H4 (cell line): ENCODE measurements at places on chromosomes 6 and 20. TPM values are rescaled to one million over a fixed set of nuclear protein-coding genes. Genes with fewer than 3 reads are reported as not detected.

- DNase-seq: no peak
Measured at GRCh38 chr20:39619271-39619785, 657.2 kb downstream of the DHX35 start.

GRCh38 chr6:89368107-89368506 lies 15.6 kb upstream of the UBE2J1 start:
- DNase-seq: peak; percentile 25

The POFUT1 gene
- total RNA-seq: 51.5 and 51.6 TPM in 2 replicates

DNA sequence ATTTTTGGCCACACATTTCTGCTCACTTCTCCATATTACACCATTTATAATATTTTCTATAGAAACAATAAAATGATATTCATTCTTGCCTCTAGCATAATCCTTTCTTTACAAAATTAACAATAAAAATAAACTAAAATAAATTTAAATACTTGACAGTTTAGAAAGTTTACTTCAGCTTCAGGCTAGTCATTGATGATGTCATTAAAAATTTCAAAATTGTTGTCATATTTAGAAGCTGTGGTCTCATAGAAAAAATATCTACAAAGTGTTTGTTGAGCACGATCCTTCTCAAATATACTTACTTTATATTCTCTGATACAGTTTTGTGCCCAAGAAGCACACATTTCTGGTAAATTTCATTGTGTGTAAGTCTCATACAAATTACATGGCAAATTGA lies 717.4 kb upstream of the CITED2 start:
- no peak for DNase-seq

DNA sequence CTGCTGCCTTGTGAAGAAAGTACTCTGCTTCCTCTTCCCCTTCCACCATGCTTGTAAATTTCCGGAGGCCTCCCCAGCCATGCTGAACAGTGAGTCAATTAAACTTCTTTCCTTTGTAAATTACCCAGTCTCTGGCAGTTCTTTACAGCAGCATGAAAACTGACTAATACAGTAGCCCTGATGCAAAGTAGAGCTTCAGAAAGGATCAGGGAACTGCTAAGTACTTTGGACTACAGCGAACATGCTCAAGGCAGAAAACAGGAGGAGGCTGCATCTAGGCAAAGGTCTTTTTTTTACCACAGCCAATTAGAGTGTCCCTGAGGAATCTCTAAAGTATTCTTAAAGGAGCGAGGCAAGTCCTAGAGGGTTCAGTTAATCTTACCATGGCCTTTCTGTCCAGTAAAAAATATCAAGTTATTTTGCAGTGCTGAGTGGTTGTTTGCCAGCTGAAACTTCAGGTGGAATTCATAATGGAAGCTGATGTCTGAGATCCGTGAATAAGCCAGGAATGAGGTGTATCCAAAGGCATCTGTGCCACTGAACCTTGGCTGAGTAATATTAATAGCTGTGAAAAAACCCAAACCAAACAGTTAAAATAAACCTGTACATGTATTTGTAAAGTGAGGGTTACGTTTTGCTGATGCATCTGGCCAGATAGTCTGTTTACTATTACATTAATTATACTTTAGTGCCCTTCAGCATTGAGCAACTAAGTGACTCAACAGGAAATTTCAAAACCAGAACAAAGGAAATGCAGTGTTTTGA lies 170.4 kb downstream of the PHF3 start:
- DNase-seq: peak; percentile 95

The PROKR2 gene
- not detected in 2 replicates for total RNA-seq

DNA sequence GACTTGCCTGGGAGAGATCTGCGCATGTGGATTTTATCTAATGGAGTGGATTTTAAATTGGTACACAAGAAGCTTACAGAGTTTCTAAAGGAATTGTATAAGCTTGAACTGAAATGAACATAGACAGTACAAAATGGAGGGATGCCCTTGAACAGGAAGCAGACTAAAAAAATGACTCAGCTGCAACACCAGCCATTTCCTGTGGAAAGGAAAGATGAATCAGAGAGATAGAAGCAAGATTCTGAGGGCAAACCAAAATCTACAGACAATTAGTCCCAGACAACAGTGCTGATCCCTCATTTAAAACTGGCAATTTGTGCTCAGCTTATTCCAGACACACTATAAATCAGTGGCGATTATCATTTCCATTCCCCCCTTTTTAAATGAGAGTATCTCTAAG lies 114.6 kb upstream of the TCF21 start:
- peak; percentile 15 for DNase-seq

The ECT2L gene
- total RNA-seq: not detected in 2 replicates

The ERVFRD-1 gene
- total RNA-seq: not detected in 2 replicates

The CAP2 gene
- total RNA-seq: 8.9 and 10.9 TPM in 2 replicates

The PRRC2A gene
- 26.2 and 36.1 TPM in 2 replicates for total RNA-seq

The RWDD2A gene
- 1.3 and 1.6 TPM in 2 replicates for total RNA-seq

The RBPJL gene
- total RNA-seq: not detected in 2 replicates

DNA sequence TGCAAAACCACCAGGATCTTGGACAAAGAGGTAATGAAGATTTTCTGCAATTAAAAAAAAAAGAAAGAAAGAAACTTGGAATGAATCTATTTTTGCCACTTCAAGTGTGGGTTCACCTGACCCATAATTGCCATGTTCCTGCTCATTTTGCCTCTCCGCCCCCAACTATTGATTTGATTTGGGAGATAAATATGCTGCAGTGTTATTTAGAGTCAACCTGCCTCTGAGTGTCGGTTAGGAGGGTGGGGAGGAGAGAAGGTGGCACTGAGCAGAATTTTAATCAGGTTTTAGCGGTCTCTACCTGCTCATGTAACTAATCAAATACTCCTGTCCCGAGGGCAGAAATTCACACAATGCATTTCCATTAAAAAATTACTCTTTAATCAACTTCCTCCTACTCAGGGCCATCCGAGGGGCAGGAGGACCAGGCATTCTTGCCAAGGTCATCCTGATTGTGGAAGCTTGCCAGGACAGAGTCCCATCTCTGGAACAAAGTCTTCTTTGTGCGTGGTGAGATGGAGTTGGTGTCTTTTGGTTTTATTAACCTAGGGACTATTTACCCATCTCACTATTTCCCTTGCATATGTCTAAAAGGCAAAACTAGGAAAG lies 300.1 kb downstream of the CDH26 start:
- DNase-seq: no peak

GRCh38 chr6:107083047-107083768 lies 32.1 kb downstream of the BEND3 start:
- no peak for DNase-seq

- peak; percentile 47 for DNase-seq
Measured at GRCh38 chr20:46557231-46557956, 6.9 kb upstream of the OCSTAMP start.

GRCh38 chr20:57197352-57198131 lies 68.9 kb downstream of the BMP7 start:
- DNase-seq: no peak

- peak; percentile 35 for DNase-seq
Measured at GRCh38 chr6:124963416-124963785, 1.2 kb downstream of the RNF217 start.

DNA sequence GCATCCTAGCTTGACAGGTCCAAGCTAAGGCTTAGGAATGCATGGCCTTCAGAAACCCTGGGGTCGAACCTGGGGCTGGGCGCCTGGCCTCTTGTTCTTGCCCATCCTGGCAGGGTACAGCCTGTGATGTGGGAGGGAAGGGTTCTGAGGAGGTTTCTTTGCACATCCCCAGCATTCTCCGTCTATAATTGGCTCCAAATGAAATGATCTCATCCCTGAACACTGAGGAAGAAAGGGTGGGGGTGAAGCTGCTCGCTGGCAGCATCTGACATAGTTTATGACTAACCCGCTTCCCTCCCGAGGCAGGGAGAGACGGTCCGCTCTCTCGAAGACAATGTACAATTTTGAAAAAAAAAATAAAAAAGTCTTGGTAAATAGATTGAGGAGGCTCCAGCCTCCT lies 67.1 kb upstream of the ZNFX1 start:
- peak; percentile 90 for DNase-seq

The NINL gene
- 3.7 and 4.4 TPM in 2 replicates for total RNA-seq

DNA sequence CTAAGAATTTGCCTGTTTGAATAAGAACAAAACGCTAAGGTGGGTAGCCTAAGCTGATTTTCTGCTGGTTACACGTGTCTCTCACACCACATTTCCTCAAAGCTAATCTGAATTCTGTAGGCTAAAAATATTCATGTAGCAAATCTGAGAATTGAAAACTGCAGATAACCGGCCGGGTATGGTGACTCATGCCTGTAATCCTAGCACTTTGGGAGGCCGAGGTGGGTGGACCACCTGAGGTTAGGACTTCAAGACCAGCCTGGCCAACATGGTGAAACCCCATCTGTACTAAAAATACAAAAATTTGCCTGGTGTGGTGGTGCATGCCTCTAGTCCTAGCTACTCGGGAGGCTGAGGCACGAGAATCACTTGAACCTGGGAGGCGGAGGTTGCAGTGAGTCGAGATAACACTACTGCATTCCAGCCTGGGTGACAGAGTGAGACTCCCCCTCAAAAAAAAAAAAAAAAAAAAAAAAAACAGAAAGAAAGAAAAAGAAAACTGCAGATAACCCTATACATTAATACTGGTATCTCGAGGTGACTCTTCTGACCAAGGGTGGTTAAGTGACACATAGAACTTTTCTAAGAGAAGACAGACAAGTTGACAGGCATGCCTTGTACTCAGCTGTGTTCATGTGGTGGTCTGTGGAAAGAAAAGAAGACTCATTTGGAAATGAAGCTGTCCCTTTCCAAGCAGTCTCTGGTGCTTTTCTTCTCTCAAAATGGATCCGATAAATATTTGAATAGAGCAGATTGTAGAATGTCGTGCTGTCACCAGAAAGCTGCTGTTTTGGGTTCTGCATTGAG lies 24.7 kb upstream of the ASXL1 start:
- no peak for DNase-seq

- DNase-seq: no peak
Measured at GRCh38 chr20:59802018-59802417, 131.4 kb downstream of the SYCP2 start.

- peak; percentile 54 for DNase-seq
Measured at GRCh38 chr6:30915591-30915946, 1.5 kb downstream of the VARS2 start.

GRCh38 chr6:14664621-14665315 lies 547.2 kb downstream of the CD83 start:
- no peak for DNase-seq

The FAM217A gene
- not detected in 2 replicates for total RNA-seq

- peak; percentile 8 for DNase-seq
Measured at GRCh38 chr20:39264506-39265172, 302.5 kb downstream of the DHX35 start.

DNA sequence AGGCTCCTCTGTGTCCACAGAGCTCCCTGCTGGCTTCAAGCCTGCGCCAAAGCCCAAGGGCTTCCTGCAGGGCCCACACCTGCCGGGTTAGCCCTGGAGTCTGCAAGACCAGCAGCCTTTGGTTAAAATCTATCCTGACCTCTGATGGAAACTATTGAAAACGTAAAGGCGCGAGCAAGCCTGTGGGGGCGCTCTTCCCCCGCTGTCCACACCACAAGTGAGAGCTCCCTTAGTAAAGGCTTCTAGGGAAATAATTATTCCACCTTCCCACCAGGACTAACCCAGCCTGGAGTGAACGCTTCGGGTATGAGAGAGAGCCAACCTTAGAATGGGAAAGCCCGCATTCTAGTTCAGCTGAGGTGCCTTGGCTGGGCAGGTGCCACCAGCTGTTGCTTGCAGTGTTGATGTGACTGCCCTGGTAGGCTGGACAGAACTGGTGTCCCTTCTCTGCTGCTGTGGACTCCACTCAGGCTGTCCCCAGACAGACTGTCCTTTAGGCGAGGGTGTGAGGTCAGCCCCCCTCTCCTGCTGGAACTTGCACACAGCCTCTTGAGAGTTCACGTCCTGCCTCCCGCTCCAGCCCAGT lies 68.7 kb downstream of the SYTL3 start:
- DNase-seq: no peak

The COL9A1 gene
- total RNA-seq: not detected in 2 replicates

GRCh38 chr6:96787846-96788580 lies 49.3 kb downstream of the GPR63 start:
- no peak for DNase-seq

DNA sequence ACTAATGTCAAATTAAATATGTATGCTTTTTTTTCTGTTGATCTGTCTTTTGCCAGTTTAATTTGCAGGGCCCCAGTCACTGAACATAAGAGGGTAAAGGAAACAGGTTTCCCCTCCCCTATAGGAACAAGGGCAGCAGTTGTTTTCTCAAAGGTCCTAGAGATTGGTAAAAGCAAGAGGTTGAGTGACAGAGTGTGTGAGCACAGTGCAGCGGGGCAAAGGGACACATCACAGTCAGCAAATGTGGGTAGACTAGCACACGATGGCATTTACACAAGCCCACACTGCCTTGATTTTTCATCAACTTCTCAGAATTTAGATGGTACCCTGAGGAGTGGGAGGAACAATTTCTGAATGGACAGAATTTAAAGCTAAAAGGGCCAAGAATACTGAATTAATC lies 138.7 kb upstream of the MYLIP start:
- no peak for DNase-seq

GRCh38 chr6:75796723-75797122 lies 47.7 kb downstream of the MYO6 start:
- DNase-seq: no peak

- peak; percentile 59 for DNase-seq
Measured at GRCh38 chr20:7856756-7857155, 83.5 kb downstream of the HAO1 start.
